NCI-H748 treated with DMSO at 0.1 percent for 48 hours (cell line): ENCODE measurements at places on chromosomes 5 and 9.

DNA sequence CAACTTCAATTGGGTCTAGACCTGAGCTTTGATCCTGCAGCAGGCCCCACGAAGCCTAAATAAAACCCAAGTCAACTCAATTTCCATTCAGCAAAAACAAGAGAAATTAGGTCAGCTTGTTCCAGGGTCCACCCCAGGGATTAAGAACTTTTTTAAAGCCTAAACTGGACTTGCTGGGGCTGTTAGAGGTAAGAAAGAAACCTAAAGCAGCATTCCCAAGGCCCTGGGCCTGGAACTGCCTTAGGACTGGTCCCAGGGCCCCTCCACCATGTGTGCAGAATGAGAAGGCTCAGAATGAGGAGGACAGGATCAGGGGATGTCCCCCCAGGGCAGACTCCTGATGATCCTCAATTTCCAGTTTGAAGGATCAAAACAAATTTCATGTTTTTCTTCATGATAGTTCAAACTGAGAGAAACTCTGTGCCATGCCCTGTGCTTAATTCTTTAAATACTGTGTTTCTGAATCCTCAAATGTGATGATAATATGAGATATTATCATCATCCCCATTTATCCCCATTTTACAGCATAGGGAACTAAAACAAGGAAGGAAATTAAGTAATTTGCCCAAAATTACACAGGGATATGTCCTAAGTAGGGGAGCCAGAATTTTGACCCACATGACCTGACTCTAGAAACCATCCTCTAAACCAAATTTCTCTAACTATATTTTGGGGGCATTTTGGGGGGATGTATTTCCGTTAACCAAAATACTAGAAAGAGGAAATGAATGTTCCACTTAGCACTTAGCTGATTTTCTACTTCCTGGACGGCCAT, 64.5 kb downstream of the DENND1A start:
- no peak for DNase-seq

DNA sequence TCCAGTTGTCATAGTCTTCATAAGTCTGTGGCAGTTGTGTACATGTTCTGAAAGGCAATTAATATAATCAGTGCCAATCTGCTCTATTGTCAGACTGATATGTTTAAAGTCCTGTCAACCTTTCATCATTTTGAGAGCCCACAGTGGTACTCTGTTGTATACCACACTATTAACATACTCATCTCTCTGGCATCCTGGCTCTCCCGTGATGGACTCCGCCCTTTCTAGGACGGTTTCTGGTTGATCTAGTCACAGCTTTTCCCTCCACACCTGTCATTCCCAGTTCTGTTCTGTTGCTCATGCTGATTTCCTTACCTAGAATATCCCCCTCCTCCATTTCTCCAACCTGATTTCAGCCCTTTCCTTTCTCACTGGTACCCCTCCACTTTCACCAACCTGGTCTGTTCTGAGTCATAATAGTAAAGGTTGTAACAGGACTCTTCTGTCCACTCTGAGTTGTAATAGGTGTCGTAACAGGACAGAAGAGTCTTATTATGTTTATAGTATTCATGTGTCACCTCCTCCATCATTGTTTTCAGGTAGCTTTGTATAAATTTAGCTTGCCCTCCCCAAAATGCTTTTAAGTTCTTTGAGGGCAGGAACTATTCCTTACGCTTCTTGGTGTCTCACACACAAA, 4.1 kb downstream of the PTCD2 start:
- no peak for DNase-seq

DNA sequence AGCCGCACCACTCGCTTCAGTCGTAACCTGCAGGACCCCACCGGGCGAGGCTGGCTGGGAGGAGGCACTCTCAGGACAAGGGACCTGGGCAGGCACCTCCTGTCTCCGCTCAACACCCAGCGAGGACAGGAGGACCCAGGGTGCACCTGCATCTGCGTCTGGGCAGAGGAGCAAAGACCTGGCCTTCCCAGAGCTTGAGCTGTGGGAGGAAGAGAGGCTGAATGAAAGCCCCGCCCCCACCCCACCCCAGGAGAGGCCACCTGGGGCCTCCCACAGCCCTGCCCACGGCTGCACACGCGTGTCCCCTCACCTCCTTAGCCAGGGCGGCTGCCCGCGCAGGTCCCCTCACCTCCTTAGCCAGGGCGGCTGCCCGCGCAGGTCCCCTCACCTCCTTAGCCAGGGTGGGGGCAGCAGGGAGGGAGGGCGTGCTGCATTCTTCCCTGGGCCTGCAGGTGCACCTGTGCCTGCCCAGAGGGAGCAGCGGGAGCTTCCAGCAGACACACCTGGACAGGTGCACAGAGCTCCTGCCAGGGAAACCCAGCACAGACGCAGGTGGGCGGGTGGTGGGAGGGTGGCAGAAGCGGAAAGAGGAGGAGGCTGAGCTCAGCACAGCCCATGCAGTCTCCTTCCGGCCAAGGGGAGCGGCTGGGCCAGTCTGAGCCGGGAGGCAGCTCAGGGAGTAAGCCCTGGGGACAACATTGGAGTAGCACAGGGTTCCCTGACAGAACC, 18.5 kb upstream of the SLC12A7 start:
- peak; percentile 61 for DNase-seq

- DNase-seq = no peak
Measured at GRCh38 chr9:100813871-100814270, 214.7 kb upstream of the PLPPR1 start.

GRCh38 chr5:77925503-77925902, 149.4 kb upstream of the TBCA start:
- no peak for DNase-seq
